ENCODE measurements at places on chromosomes 11 and 22.

GRCh38 chr11:49208006-49208721 is at the start of gene FOLH1:
Gene FOLH1, minus strand, starts transcription at chr11:49208602. Its CDS starts 193 bp downstream, at chr11:49208409.
- no peak for DNase-seq

GRCh38 chr11:60973699-60974098 is 2.2 kb downstream of the CD6 start:
- no peak for DNase-seq

DNA sequence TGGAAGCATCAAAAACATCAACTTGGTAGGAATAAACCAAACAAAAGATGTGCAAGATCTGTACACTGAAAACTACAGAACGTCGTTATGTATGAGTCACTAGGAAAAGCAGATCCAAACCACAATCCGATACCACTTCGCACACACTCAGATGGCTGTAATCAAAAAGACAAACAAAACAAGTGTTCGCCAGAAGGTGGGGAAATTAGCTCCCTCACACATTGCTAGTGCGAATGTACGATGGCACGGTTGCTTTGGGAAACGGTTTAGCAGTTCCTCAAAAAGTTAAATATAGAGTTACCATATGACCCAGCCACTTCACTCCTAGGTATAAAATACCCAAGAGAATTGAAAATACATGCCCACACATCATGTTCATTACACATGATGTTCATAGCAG is 14.8 kb upstream of the CARD10 start:
- DNase-seq = no peak

- DNase-seq = no peak
These were observed 209.5 kb downstream of the NAV2 start for GRCh38 chr11:19921976-19922688.

DNA sequence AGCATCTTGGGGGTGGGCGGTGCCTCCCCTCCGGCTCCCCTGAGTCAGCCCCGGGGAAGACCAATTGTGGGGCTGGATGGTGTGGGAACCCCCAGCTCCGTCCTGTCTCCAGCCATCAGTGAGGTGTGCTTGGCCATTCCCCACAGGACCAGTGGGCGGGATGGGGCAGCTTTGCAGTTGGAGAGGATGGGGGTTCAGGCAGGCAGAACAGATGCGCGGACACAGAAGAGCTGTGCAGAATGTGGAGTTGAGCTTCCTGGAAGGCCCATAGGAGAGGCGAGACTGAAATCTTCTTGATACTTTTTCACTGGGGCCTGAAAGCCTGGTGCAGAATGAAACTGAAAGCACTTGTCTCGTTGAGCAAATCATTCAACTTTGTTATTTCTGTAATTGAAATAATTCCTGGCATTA is 23.8 kb downstream of the PARVB start:
- DNase-seq = no peak

All from activated T-cell treated with anti-CD3 and anti-CD28 coated beads for 1 hour (primary cell).